Stimulated activated naive CD4-positive, alpha-beta T cell (primary cell): ENCODE measurements at places on chromosomes 1 and 21.

- DNase-seq, result no peak
These were observed 29.2 kb downstream of the IPP start for GRCh38 chr1:45721207-45721606.

GRCh38 chr1:215730600-215730999 lies 163.5 kb downstream of the KCTD3 start:
- no peak for DNase-seq

DNA sequence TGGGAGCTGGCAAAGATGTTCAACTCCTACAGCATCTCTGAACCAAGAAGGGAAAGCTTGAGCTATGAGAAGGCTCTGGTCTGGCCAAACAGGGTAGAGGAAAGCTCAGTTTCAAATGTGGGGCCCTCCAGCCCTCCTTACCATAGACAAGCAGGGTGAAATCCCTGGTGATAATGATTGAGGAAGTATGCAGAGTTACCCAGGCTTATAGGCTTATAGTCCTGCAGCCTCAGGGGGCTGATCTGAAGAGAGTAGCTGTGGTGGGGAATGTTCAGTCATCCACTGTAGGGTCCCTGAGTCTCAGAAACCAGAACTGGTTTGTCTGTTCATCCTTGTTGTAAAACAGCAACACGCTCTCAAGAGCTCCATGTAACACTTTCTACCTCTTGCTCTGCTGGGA lies 19.8 kb upstream of the LY9 start:
- DNase-seq, result no peak

- no peak for DNase-seq
These were observed 26.1 kb downstream of the CD244 start for GRCh38 chr1:160836561-160836960.

- no peak for DNase-seq
These were observed 38.1 kb upstream of the PTCH2 start for GRCh38 chr1:44881011-44881632.

- DNase-seq, result no peak
These were observed 72.8 kb upstream of the CD55 start for GRCh38 chr1:207248544-207249198.

- no peak for DNase-seq
These were observed 67.8 kb downstream of the TOMM20 start for GRCh38 chr1:235060607-235061470.

DNA sequence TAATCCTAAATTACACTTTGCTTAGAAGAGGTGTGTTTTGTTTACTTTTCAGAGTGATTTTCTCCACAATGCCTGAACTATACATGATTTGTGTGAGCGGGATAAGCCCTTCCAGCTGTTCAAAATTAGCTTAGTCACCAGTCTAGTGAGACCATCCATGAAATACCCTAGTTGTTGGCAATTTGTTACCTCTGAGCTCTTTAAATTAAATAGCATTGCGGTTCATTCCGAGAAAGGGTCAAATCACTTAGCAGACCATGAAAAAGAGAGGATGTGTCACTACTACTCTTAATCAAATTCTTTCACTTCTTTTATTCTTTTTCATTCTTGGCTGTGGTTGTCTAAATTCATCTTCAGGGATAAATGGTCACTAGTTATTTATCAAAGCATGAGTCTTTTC lies 11.9 kb upstream of the VAV3 start:
- DNase-seq, result no peak

GRCh38 chr1:92838519-92838918 lies 6.7 kb downstream of the RPL5 start:
- DNase-seq, result no peak

- peak; percentile 7 for DNase-seq
These were observed 18.3 kb upstream of the CAPN8 start for GRCh38 chr1:223683586-223684487.

- DNase-seq, result no peak
These were observed 3.7 kb upstream of the CHIA start for GRCh38 chr1:111286912-111287311.

GRCh38 chr1:219794085-219794743 lies 134.1 kb downstream of the SLC30A10 start:
- DNase-seq, result no peak

DNA sequence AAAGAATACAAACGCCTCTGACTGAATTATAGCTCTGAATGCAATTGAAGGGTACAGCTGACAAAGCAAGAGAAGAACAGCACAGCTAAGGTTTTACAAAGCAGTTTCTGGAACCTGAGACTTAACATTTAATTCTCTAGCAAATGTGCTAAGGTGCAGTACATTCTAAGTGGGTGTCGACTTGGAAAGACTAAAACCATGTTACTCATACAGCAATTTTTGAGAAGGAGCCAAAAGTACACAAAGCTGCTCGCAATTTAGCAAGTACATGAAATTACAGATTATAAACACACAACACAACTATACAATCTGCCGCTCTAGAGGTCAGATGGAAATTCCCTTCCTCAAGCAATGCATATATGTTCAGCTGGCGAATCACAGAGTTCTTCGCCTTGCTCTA lies 121.9 kb downstream of the TIAM1 start:
- DNase-seq, result no peak

DNA sequence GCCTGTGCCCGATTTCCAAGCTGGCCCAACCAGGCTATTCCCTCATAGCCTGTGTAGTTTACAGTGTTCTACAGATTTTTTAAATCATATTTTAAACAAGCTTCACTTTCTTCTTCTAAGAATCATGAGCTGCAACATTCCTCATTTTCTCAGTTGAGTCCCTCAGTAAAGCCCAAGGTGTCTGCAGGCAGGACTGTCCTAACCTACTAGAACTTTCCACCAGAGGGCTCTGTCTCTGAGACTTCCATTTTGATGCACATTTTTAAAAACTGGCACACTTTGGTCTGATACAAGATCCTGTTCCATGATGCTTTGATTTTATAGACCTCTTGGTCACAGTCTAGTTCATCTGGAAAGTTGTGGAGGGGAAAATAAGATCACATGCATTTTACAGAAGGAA lies 21.6 kb upstream of the SLAMF6 start:
- DNase-seq, result no peak

DNA sequence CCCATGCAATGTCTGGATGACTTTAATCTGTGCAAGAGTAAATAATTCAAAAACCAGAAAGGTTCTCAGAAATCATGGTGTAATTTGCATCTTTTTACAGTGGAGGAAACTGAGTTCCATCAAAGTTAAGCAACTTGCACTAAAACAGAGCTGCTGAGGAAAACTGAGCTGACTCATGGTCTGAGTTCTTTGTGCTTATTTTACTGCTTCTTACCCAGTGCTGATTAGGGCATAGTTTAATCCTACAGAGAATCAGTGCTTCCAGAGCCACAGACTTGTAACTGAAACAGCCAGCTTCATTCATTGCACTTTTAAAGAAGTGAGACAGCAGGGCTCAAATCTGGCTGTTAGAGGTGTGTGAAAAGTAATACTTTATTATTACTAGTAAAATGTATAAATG lies 10.9 kb upstream of the RWDD3 start:
- DNase-seq, result no peak

DNA sequence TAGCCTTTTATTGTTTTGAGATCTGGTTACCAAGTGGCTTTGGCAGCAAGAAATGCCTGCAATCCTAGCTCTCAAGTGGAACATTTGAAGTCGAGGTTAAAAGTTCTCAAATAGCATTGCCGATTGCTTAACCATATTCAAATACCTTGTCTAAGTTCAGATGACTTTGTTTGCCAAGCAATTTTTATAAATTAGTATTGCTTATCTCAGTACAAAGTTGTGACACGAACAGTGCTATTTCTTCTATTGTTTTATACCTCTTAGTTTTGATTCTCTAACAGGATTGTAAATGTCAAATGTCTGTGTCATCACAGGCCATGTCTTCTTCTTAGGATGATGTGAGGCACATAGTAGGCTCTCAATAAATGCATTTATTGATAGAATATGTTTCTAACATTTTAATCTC lies 633.3 kb downstream of the PTPRC start:
- no peak for DNase-seq

DNA sequence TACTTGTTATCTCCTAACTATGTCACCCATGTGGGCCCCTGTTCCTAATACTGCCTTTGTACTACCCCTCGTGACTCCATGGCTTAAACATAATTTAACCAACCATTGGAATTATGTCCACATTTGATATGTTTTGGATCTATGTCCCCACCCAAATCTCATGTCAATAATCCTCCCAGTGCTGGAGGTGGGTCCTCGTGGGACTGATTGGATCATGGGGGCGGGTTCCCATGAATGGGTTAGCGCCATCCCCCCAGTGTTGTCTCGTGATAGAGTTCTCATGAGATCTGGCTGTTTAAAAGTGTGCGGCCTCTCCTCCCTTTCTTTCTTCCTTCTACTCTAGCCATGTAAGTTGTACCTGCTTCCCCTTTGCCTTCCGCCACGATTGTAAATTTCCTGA lies 9.8 kb downstream of the CBR1 start:
- no peak for DNase-seq

DNA sequence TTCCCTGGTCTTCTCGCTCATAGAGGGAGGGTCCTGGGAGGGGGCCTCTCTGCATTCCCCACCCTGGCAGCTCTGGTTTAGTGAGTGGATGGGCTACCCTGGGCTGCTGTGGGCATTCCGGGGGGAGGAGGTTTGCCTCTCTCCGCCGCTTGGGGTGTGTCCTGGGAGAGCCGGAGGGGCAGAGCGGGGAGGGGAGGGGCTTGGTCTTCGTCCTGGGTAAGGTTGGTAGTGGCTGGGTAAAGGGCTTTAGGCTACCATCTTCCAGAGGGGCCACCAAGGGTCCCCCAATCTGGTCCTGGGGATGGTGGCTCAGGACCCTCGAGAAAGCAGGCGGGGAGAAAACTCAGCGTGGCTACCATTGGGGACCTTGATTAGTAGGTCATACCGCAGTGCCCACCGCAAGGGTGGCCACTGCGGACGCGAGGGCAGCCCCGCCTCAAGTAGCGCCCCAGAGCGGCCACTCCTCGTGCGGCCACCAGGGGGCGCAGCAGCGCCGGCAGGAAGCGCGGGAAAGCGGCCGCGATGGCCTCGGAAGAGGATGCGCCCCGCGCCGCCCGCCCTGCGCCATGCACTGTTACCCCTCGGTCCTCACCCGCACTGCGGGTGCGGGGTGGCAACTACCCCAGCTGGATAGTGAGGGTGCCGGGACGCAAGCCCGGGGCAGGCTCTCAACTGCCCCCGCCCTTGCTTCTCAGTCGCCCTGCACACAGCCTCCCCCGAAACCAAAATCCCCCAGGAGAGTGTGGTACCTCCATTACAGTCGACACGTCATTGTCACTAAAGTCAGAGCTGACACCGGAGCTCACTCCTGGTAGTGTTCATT lies 44.1 kb upstream of the SLC25A33 start:
- DNase-seq, result peak; percentile 55

DNA sequence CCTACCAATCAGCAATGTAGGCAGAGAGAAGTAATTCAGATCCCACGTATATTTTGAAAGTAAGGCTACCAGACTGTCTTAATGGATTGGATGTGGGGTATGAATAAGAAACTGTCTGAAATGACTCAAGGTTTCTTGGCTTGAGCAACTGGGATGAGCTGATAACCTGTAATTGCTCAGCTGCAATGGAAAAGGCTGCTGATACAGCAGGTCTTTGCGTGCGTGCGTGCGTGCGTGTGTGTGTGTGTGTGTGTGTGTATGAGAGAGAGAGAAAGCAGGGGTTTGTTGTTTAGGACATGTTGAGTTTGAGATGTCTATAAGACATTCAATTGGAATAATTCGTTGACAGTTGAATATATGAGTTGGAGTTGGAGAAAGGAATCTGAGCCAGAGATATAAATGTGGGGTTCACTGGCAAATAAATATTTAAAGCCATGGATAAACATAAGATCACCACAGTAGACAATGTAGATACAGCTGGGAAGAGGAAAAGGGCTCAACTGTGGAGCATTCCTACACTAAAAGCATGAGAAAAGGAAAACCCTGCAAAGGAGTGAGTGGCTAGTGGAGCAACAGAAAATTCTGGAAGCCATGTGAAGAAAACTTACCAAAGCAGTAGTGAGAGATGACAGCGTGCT lies 72.9 kb downstream of the UCHL5 start:
- no peak for DNase-seq

DNA sequence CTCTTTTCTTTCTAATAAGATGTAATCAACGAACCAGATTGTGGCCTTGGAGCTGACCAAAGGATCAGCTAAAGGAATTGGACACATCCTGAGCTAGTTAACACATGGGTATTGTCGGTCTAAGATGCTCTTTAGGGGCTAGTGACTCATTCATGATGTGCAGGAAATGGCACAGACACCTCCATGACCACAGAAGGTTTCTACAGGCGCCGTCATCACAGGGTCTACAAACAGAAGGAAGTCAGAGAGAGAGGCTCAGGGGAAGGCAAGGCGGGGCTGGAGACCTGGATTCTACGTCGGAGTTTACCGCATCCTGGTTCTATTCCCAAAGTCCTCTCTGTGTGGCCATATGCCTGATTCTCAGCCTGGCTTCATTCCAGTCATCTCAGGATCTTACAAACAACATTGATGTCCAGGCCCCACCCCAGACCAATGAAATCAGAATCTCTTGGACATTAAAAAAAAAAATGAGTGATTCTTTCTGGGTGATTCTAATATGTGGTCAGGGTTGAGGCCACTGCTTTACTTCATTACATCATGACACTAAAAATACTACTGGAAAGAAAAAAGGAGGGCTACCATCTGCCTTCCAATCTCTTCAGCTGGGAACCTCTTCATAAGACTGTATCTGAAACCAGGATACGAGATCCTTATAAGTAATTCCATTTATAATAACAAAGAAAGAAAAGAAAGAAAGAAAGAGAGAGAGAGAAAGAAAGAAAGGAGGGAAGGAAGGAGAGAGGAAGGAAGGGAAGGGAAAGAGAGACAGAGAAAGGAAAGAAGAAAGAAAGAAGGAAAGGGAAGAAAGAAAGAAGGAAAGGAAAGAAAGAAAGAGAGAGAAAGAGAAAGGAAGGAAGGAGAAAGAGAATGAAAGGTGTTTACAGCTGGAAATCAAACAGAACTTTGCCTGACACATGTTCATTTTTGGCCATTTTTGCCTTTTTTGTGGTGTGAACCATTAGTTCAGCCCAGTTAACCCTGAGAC lies 11.6 kb upstream of the KCNJ15 start:
- DNase-seq, result peak; percentile 52
